G401 (cell line): ENCODE measurements at places on chromosomes 3 and 15.

- no peak for DNase-seq
These were observed 75.6 kb downstream of the AQP9 start for GRCh38 chr15:58213587-58214338.

DNA sequence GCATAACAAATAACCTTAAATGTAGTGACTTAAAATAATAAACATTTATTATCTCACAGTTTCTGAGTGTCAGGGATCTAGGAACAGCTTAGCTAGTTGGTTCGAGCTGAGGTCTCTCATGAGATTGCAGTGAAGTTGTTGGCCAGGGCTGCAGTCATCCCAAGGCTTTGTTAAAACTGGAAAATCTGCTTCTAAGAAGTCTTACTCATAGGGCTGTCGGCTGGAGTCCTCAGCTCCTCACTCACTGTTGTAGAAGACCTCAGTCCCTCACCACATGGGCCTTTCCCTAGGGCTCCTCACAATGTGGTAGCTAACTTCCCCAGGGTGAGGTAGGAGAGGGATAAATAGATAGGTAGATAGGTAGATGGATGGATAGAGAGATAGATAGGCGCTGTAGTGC, 20.8 kb upstream of the SLC7A14 start:
- DNase-seq = no peak

DNA sequence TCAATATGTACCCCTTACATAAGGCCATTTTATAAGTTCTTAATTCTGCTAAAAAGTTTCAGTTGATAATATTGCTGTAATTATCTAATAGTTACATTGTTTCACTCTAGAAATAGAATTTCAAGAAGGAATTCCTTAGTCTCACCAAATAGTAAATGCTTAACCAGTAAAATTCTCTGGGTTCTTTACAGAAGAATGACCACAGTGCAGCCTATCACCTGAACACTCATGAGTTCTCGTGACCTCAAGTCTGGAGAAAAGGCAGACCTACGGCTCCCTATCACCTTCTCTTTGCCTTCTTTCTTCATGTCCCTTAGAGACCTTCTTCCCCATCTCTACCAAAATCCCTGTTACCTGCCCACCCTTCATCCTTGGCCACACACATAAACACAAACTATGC, 30.9 kb downstream of the CCDC191 start:
- DNase-seq = no peak

DNA sequence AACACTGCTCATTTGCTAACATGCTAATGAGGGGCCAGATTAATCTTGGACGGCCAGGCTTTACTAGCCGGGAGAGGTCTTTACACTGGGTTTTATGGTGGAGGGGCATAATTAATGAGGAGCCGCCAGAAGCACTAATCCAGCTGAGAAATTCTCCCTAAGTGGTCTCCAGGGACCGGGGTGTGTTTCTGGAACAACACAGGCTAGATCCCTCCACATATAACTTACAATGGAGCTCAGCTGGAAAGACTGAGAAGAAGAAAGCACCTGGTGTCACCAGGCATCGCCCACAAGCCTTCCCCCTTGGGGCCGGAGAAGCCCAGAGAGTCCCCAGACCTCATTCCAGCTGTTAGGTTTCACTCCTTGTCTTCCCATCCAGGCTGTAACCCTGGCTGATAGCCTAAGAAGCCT, 127.5 kb downstream of the MEGF11 start:
- DNase-seq = no peak

DNA sequence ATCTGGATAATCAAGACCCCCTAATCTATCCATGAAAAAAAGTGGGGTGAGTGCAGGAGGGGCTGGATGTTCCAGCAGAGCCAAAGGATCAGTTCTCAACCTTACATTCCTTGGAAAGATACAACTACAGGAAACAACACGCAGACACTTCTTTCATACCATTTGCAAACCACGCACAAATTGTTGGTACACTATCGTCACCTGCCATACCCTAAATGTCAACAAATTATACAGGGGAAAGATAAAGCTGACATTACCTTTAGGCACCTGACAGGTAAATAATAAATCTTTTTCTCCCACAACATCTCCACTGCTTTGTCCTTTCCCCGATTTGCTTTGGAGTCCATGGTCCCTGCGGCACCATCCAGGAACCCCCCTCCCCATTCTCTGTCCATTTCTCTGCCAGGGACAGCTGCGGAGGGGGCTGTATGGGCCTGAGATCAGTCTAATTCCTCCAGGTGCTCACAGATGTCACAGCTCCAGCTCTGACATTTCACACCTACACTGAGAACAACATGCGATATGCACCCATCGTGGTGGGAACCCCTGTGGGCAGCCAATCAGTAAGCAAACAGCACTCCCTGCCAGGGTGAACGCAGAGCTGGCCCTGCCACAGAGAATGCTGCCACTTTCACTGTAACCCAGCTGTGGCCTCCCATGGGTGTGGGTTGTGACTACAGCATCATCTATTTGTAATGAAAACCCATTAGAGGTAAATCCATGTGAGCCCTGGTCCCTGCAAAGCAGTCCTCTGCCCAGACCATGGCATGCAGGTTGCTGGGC, 37.7 kb upstream of the BCL2L10 start:
- no peak for DNase-seq

- DNase-seq = no peak
These were observed 52.4 kb downstream of the ILDR1 start for GRCh38 chr3:121969631-121970030.

DNA sequence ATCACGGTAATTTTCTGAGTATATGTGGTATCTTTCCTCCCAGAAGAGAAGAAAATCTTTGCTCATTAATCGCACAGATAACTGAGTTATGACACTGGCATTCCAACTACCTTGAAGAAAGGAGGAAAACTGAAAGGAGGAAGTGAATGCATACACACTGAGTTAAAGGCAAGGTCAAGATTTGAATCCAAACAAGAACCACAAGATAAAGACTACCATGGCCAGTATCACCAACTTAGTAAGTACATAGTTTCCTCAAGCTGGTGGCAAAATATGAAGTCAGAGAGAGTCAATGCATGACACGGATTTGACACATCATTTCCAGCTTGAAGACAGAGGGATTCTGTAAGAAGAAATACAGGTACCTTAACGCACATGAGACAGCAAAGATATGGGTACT, 287.5 kb downstream of the ULK4 start:
- DNase-seq = no peak

DNA sequence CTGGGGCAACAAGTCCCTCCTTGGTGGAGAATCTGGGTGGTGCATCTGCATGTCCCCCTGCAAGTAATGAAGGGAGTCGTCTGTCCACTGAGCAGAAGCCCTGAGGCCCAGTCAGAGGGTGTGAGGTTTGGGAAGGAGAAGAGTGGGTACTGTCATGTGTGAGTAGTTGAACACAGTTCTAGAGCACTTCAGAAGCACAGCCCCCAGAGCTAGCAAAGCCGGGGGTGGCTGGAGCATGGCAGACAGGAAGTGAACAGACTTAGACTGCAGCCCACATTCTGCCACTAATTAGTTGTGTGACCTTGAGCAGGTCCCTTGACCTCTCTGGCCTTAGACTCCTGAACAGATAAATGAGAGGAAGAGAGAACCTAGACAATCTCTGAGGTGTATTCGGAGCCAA, 207.6 kb downstream of the UACA start:
- no peak for DNase-seq

DNA sequence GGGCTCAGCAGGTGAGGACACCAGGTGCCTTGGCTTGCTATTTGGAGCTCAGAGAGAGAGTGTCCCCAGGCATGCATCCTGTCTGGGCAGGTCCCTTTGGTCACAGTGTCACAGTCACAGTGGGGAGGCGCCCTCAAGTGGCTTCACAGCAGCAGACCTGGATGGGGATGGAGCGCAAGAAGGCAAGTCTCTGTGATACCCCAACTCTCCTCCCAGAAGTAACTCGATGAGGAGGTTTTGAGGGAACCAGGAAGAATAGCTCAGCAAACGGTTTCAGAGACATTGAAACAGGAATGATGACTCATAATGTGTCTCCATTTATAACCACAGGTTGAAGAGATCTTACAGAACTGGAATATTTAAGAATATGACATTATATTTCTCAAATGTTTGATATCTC, 66.5 kb upstream of the SH3GL3 start:
- no peak for DNase-seq

DNA sequence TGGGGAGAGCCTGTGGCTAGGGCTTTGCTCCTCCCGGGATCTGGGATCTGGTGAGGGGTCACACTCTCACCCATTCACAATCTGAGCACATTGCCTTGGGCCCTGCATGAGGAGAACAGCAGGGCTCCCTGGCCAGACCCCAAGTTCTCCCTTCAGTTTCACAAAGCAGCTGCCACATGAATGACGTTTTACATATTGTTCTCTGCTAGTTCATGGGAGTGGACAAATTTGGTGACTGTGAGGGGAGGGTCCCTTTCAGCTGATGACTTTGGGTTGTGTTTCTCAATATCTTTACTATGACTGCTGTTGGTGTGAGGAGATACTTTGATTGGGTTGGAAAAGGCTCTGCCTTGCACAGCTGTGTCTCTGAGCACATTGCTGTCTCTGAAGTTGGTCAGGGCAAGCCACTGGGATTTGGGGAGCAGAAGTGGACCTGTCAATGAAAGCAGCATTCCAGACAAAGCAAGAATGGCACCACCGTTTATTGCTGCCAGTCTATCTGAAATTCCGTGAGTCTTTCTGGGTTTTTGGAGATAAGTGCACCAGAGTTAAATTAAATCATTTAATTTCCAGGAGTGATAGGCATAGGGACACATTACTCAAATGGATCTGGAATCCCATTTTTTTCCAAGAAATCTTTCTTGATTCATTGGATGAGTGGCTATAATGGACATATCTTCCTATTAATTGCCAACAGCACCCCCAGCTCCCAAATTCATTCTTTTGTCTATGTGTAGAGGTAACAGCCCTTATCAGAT, 10.3 kb downstream of the TIMP4 start:
- peak; percentile 47 for DNase-seq

DNA sequence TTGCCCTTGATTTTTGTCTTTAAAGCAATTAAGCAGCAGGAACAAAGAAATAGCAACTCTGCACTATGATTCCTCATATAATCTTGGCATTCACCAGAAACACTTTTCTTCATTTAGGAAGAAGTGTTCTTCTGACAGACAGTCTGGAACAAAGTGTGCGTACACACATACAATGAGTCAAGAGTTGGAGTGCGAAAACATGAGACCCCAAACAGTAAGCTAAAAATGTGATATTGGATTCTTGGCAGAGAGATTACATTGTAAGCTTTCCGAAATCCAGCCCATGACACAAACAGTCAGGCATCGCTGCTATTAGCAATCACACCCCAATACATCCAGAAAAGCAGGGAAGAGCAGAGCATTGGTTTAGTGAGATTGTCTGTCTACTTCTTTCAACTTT, 306.7 kb upstream of the TBC1D5 start:
- no peak for DNase-seq

GRCh38 chr3:33075995-33076394, 21.0 kb downstream of the GLB1 start:
- no peak for DNase-seq

- no peak for DNase-seq
These were observed 179.4 kb downstream of the SATB1 start for GRCh38 chr3:18245721-18246120.

- DNase-seq = peak; percentile 88
These were observed at the start of gene SLC7A14 for GRCh38 chr3:170585937-170586310. SLC7A14 (minus strand) TSS chr3:170586075; CDS start chr3:170526936, 59,139 bp downstream.

GRCh38 chr3:184004476-184004875, 13.2 kb downstream of the ABCC5 start:
- DNase-seq = no peak

DNA sequence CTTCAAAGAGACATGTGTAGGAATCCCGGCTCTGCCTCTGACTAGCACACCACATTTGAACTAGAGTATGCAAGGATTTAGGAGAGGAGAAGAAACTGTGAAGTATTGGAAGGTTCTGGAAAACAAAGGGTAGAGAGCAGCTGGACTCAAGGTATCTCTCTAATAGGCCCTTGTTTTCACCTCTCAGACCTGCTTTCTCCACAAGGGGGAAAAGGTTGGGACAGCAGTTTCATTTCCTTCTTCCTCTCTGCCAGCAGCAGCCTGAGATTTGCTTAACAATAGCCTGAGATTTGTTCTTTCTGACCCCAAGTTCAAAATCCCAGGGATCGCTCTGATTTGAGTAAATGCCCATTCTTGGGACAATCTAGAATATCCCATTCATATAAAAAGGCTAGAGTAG, 430.6 kb upstream of the MCTP2 start:
- no peak for DNase-seq

GRCh38 chr15:50113187-50113505, 5.9 kb downstream of the ATP8B4 start:
- no peak for DNase-seq

DNA sequence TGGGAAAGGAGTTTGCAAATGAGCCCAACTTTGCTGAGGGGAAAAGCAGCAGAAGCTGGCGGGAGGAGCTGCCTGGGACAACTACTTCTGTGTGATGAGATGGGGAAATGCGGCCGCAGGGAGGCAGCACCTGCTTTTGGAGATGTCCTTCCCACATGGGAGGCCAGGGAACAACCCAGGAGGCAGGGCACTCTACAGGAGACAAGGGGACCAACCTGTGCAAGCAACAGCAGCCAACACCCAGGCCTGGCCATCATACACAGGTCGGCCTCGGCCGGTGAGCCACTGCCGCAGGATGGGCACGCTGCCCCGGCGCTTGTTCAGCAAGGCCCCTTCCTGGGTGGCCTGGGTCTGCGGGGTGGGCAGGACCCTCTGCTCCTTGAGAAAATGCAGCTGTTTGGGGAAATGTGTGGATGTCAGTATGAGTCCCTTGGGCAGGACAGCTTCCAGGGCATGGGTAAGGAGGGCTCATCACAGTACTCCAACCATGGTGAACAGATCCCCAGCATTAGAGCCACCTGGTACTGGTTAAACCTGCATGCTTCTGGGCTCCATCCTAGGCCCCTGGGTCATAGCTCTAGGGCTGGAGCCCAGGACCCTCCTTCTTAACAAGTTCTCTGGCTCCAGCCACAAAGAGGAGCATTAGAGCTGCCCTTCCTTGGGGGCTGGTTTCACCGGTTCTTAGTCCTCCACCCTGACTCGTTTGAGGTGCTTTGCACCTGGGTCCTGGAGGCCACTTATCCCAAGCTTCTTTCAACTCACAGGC, 11.6 kb downstream of the EPB42 start:
- no peak for DNase-seq

- no peak for DNase-seq
These were observed 119.9 kb downstream of the LMLN start for GRCh38 chr3:198079771-198080520.

- DNase-seq = no peak
These were observed 15.7 kb downstream of the SCAANT1 start for GRCh38 chr3:63896332-63897030.

DNA sequence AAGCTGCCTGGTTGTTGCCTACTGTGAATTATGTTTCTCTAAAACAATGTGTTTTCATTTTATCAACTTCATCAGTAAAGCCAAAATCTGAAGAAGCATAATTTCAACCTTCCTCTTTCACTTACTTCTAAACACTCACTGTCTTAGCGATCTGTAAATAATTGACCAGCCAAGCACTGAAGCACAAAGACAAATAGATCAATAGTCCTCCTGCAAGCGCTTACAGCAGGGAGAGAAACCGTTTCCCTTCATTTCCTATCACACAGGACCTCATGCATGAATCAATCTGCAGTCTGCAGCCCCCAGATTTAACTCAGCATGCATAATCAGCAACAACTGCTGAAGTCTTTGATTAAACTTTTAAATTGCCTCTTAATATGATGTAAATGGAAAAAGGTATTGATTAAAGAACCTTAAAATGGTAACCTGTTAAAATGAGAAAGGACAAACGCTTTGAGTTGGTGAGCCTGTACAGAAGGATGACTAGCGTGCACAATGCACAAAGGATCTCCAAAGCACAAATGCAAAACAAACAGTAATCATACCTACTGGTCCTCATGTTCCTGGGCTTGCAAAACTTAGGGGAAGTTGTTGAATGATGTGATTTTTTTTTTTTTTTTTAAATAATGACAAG, 370.2 kb upstream of the ZNF385D start:
- DNase-seq = no peak

GRCh38 chr3:164533275-164533674, 545.0 kb downstream of the SI start:
- DNase-seq = no peak
